ENCODE measurements at places on chromosomes 16 and 17. TPM values are rescaled to one million over a fixed set of nuclear protein-coding genes. Genes with fewer than 3 reads are reported as not detected.

Gene CTRB1
- not detected for total RNA-seq

Gene ZSCAN10
- total RNA-seq, result not detected

Gene CDK5R1
- 3.5 TPM for total RNA-seq

Gene CLDN6
- 0.74 TPM for total RNA-seq

Gene PAM16
- total RNA-seq, result 78.1 TPM

Gene COL1A1
- 7.9 TPM for total RNA-seq

Gene RBFOX1
- not detected for total RNA-seq

Gene HIGD1B
- total RNA-seq, result not detected

Gene DNAI2
- total RNA-seq, result not detected

Gene CA10
- not detected for total RNA-seq

Gene SETD6
- total RNA-seq, result 17.3 TPM

Gene TBC1D3K
- total RNA-seq, result not detected

Gene PRSS36
- total RNA-seq, result 0.29 TPM

Gene ALG1
- total RNA-seq, result 38.8 TPM

Gene KRT25
- total RNA-seq, result not detected

Gene KRT12
- not detected for total RNA-seq

Gene NKD1
- total RNA-seq, result 0.54 TPM

Gene NPB
- 0.49 TPM for total RNA-seq

Gene DPEP2
- total RNA-seq, result not detected

Gene KRTAP2-1
- not detected for total RNA-seq

Gene TBC1D3I
- total RNA-seq, result 0.23 TPM

Gene IL21R
- total RNA-seq, result not detected

Gene EVI2B
- total RNA-seq, result 0.10 TPM

Gene DCAKD
- total RNA-seq, result 22.3 TPM

Gene RAB37
- 3.1 TPM for total RNA-seq

Gene CDRT15L2
- total RNA-seq, result not detected

Gene TERB1
- total RNA-seq, result not detected

Gene TAT
- 0.06 TPM for total RNA-seq

Gene OTOP3
- total RNA-seq, result not detected

Gene GGT6
- not detected for total RNA-seq

Gene MT1H
- not detected for total RNA-seq

Gene DYNLRB2
- not detected for total RNA-seq

Gene GLYR1
- 37.5 TPM for total RNA-seq

Gene CCL7
- 0.62 TPM for total RNA-seq

Data from A549 treated with RU486 at 1 μM for 4 hours (cell line).